Left forelimb (tissue), 1 donor: ENCODE measurements at places on chromosomes 3 and 15.

DNA sequence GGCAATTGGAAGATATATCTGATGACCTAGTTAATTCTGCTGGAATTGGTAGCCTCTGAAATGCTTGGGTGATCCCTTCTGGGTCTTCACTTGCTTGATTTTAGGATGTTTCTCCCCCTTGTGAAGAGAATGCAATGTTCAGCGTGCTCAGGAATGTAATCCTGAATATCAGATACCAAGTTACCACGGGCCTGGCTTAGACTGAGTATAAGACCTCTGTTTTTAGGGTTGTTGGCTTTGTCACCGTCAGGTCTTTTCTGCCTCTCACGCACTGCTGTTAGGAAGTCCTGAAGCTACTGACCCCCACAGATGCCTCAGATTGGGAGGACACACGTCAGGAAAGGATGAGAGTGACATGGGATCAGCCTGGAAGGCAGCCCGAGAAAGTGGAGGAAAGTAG lies 198.5 kb downstream of the CDIN1 start:
- no peak for DNase-seq

- peak; percentile 85 for DNase-seq
Observed at GRCh38 chr3:37861620-37862041, at the start of gene CTDSPL. TSS of gene CTDSPL (plus strand) at chr3:37861880. CDS start at chr3:37862200, 320 bp downstream.

GRCh38 chr3:127454968-127455367 lies 135.6 kb downstream of the TPRA1 start:
- no peak for DNase-seq

GRCh38 chr3:63845215-63845614 lies 18.4 kb downstream of the THOC7 start:
- no peak for DNase-seq

GRCh38 chr3:197833930-197834715 lies 43.1 kb downstream of the LRCH3 start:
- no peak for DNase-seq

DNA sequence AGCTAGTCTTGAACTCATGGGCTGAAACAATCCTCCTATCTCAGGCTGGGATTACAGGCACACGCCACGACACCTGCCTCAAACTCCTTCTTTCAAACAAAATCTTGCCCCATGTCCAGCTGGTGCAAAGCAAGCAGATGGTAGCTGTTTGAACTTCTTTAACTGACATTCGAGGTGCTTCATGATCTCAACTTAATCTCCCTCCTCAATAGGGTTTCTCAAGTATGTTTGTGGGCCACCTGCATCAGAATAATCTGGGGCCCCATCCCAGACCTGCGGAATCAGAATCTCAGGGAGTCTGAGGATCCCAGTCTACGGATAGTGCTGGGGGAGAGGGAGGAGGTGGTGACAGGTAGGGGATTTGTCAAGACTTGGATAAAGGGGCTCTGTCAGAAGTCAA lies 20.9 kb upstream of the TRH start:
- DNase-seq, result no peak

- no peak for DNase-seq
Observed at GRCh38 chr3:68773401-68773800, 158.9 kb downstream of the TAFA4 start.

GRCh38 chr3:14376348-14377043 lies 25.9 kb upstream of the SLC6A6 start:
- DNase-seq, result no peak

- no peak for DNase-seq
Observed at GRCh38 chr3:185507883-185508282, 9.0 kb upstream of the TMEM41A start.
